T-helper 1 cell treated with Interleukin-12 subunit alpha and Interleukin-12 subunit beta and Interleukin-4 antibody, amounts not matched to agents 30 ng/mL and 1 ng/mL, for 36 hours (primary cell): ENCODE measurements at places on chromosomes 2 and 18. TPM values are rescaled to one million over a fixed set of nuclear protein-coding genes. Genes with fewer than 3 reads are reported as not detected.

UGT1A5 gene
- total RNA-seq = not detected in 2 replicates

SETBP1 gene
- total RNA-seq = 28.5 and 29.4 TPM in 2 replicates

NYAP2 gene
- not detected in 2 replicates for total RNA-seq

DYNC1I2 gene
- 52.7 and 58.1 TPM in 2 replicates for total RNA-seq

PDCD1 gene
- 7.8 and 8.9 TPM in 2 replicates for total RNA-seq

PAX8 gene
- total RNA-seq = 0.59 and 0.66 TPM in 2 replicates

NT5DC4 gene
- 0.17 TPM in 1 of 2 replicates, not detected in the other for total RNA-seq

SATB2 gene
- total RNA-seq = 0.10 TPM in 2 replicates

SLC19A3 gene
- not detected in 2 replicates for total RNA-seq

PTPN2 gene
- 85.3 and 95.2 TPM in 2 replicates for total RNA-seq

ZSWIM2 gene
- not detected in 2 replicates for total RNA-seq

ALLC gene
- total RNA-seq = not detected in 2 replicates

MPPE1 gene
- 56.6 and 57.9 TPM in 2 replicates for total RNA-seq

RSAD2 gene
- total RNA-seq = 62.0 and 62.2 TPM in 2 replicates

IGFBP5 gene
- not detected in 2 replicates for total RNA-seq

MTCL1 gene
- total RNA-seq = 0.42 and 0.56 TPM in 2 replicates

SLC9A4 gene
- total RNA-seq = 0.15 and 0.20 TPM in 2 replicates

CIB4 gene
- not detected in 2 replicates for total RNA-seq

ANKRD30B gene
- total RNA-seq = not detected in 2 replicates

VIT gene
- total RNA-seq = not detected in 2 replicates

PARD6G gene
- 0.05 TPM in 1 of 2 replicates, not detected in the other for total RNA-seq
